ENCODE measurements at places on chromosomes 12 and 14.
A peak's percentile ranks its signal among the peaks of the same experiment; 100 is the strongest.

DNA sequence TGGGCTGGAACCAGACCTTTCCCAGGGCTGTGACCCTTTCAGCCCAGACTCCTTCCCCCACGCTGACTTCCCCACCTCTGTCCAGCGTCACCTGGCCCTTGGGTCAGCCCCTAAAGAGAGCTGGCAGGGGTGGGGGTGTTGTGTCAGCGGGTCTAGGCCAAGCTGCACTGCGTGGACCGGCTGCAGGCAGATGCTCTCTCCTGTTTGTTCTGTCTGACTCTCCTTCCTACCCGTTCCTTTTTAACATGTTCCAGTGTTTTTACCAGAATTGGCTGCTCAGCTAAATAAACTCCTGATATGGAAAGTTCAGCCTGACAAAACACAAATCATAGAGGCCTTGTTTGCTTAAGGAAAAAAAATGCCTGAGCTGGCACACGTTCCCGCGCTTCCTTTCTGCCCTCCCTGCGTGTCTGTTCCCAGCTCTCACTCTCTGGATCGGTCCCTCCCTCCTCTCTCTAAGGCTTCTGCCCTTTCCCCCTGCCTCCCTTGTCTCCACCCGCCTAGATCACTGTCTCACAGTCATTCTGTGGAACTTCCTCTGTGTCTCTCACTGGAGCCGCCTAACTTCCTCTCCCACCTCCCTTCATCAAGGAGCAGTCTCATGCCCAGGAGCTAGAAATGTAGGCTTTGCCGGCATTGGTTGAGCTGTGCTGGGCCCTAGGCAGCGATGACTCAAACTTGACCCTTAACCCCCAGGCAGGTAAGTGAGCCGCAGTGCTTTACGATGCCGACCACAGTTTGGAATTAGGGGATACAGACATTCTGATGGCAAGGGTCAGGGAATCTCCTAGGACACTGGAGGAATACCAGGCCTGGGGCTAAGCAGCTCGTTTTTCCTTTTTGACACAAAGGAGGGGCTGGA lies 15.5 kb upstream of the MLXIP start:
- DNase-seq: no peak

DNA sequence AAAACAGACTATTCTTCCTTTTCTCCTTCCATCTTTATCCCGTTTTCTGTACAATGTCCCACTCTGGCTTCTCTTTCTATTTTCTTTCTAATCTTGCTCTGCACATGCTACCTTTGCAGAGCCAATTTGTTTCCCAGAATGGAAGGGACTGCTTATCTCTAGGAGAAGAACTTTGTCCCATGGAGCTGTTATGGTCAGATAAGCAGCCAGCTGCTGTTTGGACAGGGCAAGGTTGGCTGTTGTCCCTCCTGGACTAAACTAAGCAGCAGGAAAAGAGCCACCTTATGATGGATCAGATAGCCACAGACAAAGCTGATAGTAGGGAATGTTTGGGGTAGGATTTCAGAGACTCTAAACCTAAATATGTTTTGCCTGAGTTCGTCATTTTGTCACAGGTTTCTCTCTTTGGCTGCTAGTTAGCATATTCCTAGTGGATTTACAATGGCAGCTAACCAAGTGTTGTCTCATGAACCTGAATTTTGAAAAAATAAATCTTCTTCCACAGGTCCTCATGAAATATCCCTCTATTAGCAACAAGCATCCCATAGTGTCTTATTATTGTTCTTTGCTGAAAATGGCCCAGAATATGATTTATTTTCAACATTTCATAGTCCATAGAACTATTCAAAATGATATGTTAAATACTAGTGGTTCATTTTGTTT lies 262.8 kb downstream of the SLC16A7 start:
- DNase-seq: no peak

- DNase-seq: no peak
Measured at GRCh38 chr12:104713444-104713843, 244.6 kb downstream of the SLC41A2 start.

DNA sequence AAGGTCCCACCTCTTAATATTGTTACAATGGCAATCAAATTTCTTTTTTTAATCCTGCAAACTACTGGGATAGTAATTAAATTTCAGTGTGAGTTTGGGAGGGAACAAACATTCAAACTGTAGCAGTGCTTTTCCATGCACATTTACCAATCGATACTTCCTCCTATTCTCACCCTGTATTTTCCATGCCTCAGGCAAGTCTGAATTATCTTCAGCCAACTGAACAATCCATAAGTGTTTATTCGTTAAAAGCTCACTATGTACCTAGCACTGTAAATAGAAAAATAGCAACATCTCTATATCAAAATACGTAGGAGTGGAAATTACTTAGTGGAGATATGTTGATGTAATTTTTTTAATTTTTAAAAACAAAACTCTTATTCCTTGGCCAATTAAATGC lies 43.5 kb downstream of the CCDC177 start:
- no peak for DNase-seq

DNA sequence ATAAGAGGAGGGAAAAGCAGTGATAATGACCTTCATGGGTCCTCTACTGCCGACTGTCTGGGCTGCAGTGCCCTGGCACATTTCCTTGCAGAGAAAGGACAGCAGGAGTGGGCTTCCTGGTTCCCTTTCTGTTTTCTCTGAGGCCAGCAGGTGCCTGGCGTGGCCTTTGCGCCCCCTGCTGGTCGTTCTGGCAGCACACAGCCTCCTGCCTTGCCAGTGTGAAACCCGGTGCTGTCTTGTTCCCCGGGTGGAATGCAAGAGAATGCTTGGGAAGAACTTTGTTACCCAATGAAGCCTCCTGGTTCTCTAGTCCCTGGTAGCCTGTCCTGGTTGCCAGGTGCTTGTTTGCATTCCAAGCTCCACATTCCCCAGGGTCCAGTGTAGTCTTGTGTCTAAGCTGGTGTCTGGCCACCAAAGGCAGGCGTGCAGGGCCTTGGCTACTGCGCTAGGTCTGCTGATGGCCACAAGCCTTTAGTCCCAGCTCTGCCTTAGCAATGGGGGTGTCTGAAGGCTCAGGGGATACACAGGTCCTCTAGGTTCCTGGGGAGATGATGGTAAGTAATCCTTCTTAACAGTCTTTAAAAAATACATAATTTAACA lies 1392.4 kb upstream of the TMEM132C start:
- DNase-seq: peak; percentile 48

DNA sequence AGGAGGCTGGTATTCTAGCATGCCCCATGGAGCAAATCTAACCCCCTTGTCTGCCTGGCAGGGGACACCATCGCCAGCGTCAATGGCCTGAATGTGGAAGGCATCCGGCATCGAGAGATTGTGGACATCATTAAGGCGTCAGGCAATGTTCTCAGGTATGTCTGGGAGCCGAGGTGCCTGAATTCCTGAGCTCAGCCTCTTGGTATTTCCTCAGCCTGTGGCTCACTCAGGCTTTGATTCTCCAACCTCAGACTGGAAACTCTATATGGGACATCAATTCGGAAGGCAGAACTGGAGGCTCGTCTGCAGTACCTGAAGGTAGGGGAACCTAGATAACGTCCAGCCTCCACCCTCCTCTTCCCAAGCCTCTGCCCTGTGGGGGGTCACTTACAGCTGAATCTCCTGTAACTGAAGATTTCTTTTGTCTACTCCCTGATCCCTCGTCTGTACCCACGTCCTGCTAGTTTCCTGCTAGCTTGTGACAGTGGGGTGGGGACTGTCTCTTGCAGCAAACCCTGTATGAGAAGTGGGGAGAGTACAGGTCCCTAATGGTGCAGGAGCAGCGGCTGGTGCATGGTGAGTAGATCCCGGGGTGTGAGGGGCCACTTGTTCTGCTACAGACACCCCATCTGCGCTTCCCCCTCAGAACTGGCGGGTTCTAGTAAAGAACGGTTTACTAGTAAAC lies 7.0 kb downstream of the TAMALIN start:
- DNase-seq: no peak

DNA sequence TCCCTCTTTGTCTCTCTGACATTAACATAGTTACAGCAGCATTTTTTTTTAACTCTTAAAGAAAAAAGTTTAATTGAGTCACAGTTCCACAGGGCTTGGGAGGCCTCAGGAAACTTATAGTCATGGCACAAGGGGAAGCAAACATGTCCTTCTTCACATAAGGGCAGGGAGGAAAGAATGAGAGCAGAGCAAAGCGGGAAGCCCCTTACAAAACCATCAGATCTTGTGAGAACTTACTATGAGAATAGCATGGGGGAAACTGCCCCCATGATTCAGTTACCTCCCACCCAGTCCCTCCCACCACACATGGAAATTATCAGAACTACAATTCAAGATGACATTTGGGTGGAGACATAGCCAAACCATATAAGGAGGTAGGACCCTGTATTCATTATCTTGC lies 96.2 kb downstream of the PLBD1 start:
- DNase-seq: no peak

DNA sequence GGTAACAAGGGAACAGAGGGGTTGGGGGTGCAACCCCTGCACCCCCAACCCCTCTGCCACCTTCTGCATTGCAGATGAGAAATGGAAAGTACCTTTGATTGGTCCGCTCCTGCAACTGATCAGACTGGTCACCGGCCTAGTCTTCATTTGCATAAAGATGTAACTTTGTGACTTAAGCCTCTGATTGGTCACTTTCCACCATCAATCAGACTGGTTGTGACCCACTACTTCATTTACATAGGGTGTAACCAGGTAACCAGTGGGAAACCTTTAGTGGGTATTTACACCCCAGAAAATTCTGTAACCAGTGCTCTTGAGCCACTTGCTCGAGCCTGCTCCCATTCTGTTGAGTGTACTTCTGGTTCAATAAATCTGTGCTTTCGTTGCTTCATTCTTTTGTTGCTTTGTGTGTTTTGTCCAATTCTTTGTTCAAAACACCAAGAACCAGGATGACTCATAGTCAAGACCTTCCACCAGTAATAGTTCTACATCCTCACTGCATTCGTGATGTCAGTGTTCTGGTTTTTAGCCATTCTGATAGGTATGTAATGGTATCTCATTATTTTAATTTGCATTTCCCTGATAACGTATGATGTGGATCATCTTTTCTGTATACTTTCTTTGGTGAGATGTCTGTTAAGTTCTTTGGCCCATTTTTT lies 30.8 kb downstream of the LEMD3 start:
- no peak for DNase-seq

- no peak for DNase-seq
Measured at GRCh38 chr12:86729739-86730138, 473.5 kb upstream of the MGAT4C start.

GRCh38 chr14:58677996-58678395 lies 40.2 kb downstream of the DACT1 start:
- DNase-seq: no peak

DNA sequence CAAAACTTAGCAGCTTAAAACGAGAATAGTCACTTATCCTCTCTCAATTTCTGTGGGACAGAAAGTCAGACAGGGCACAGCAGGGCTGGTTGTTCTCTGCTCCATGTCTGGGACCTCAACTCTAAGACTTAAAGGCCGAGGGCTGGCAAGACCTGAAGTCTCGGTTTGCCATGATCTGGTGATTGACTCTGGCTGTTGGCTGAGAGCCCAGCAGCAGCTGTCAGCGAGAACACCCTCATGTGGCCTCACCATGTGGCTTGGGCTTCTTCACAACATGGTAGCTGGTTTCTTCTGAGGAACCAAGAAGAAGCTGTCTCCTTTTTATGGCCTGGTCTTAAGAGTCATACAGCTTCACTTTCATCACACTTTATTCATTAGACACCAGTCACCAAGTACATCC lies 1.7 kb upstream of the VASH1 start:
- DNase-seq: no peak

DNA sequence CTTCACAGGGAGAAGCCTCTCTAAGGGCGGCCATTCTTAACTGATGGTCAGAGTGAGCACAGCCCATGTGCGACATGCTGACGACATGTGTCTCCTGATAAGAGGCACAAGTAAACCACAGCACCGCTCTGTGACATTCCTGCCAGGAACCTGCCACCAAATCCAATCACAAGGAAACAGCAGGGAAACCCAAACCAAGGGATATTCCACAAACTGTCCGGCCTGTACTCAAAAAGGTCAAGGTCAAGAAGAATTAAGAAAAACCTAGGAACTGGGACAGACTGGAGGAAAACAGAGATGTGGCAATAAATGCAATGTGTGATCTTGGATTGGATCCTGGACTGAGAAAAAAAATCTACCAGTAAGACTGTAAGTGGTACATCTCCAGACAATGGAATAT lies 91.9 kb downstream of the SYNE3 start:
- DNase-seq: no peak

DNA sequence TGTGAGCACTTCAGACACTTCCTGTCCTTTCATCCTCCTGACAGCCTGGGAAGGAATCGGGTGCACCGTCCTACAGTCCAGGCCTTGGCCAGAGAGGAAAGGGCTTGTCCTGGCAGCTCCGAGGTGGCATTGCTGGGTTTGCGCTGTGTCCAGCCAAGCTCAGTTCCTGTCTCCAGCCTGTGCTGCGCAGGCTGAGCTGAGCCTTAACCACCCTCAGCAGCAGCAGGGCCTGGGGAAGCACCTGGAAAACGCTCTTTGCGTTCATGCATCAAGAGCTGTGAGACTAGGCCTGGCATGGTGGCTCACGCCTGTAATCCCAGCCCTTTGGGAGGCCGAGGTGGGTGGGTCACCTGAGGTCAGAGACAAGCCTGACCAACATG lies 33.7 kb upstream of the EML1 start:
- no peak for DNase-seq

- DNase-seq: no peak
Measured at GRCh38 chr12:27123642-27124041, 41.3 kb upstream of the C12orf71 start.

- DNase-seq: no peak
Measured at GRCh38 chr14:99471731-99472130, 8.9 kb downstream of the SETD3 start.

DNA sequence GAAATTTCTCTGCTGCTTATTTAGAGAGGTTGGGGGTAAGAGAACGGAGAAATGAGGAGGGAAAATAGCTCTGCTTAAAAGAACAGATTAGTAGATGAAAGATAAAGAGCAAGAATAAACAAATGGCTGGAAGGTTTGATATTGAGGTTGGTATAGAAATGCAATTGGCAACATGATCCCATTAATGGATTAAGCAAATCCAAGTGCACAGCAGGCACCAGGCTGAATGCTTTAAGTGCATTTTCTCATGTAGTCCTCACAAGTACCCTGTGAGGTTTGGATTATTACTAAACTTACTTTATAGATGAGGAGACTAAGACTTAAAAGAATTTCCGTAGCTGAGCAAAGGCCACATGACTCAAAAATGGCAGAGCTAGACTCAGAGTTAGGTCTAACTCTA lies 76.9 kb upstream of the ATF1 start:
- no peak for DNase-seq

GRCh38 chr12:122965321-122965751 lies 927 bp downstream of the ABCB9 start:
- no peak for DNase-seq

GRCh38 chr12:103556890-103557627 lies 30.0 kb upstream of the STAB2 start:
- DNase-seq: no peak

- no peak for DNase-seq
Measured at GRCh38 chr12:122012184-122012583, 9.5 kb upstream of the BCL7A start.

GRCh38 chr12:2403221-2403976 lies 350.6 kb downstream of the CACNA1C start:
- DNase-seq: no peak

Measured in CD8-positive, alpha-beta memory T cell (primary cell).